ENCODE measurements at places on chromosomes 7 and 10. TPM values are rescaled to one million over a fixed set of nuclear protein-coding genes. Genes with fewer than 3 reads are reported as not detected.

Gene NPY4R
- polyA plus RNA-seq, result 0.36 TPM

Gene SLK
- polyA plus RNA-seq, result 16.5 TPM

Gene MACC1
- 0.07 TPM for polyA plus RNA-seq

Gene VWC2
- polyA plus RNA-seq, result not detected

Gene COL1A2
- polyA plus RNA-seq, result 4,815 TPM

Gene CAMK1D
- 10.4 TPM for polyA plus RNA-seq

Gene RADIL
- 0.07 TPM for polyA plus RNA-seq

Gene AGAP6
- 7.0 TPM for polyA plus RNA-seq

Gene NEUROG3
- polyA plus RNA-seq, result not detected

Gene C7orf57
- polyA plus RNA-seq, result not detected

Gene PGAM2
- not detected for polyA plus RNA-seq

- no peak for DNase-seq
Observed at GRCh38 chr10:129759214-129760002, 204.7 kb downstream of the EBF3 start.

- DNase-seq, result peak; percentile 79
Observed at GRCh38 chr7:99137411-99138180, 6.3 kb downstream of the SMURF1 start.

DNA sequence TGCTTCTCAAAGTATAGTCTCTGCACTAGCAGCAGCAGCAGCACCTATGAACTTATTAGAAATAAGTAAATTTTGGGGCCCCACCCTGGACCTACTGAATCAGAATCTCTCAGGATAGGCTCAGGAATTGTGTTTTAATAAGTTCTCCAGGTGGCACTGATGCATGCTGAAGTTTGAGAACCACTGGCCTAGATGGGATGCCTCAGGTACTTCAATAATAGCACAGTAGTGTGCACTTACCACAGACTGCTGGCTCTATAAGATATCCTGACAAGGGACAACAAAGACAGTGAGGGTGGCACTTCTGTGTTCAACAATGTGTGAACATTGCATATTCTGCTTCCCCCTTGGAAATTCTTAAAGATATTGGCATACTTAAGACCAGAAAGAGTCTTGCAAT, 64.7 kb upstream of the HABP2 start:
- no peak for DNase-seq

- DNase-seq, result no peak
Observed at GRCh38 chr7:111159426-111159825, 68.5 kb downstream of the LRRN3 start.

DNA sequence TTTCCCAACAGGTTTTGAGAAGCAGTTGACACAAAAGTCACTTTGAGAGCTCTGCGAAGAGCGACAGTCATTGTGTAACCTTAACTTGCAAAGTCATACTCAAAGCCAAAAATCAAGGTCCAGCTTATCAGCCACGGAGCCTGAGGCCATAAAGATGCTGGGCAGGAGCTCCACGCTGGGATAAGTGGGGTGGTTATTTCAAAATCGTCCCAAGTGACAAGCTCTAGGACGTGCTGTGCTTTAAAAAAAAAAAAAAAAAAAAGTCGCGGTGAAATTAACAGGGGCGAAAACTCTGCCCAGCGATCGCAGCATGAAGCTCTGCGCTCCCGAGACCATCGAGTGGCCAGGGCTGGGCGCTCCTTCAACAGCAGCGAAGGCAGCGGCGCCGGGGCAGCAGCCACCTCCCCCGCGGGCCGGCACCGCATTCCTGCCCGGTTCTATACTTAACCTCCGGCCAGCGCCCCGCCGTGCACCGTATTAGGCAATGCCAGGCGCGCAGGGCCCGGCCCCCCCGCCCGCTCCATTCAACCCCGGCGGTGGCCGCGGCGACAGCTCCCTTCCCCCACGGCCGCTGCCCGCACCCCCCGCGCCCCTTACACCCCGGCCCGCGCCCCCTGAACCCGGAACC, 657 bp downstream of the HACD1 start:
- DNase-seq, result no peak

DNA sequence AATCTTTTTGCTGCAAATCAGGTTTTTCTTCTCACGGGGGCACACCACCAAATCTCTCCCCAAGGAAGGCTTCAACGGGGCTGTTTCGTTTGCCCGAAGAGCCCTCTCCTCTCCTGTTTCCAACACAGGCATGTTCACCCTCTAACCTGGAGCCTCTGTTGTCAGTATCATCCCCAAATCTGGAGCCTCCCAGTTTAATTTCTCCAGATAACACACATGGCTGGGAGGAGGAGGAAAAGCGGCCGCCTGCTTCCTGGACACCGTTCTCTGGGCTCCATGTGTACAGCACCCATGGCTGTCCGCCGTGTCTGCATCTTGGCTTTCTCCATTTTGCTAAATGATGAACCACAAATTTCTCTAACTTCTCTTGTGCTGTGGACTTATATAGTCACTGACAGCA, 214.5 kb downstream of the DIP2C start:
- DNase-seq, result no peak

- DNase-seq, result no peak
Observed at GRCh38 chr7:45649560-45650346, 75.6 kb downstream of the ADCY1 start.

DNA sequence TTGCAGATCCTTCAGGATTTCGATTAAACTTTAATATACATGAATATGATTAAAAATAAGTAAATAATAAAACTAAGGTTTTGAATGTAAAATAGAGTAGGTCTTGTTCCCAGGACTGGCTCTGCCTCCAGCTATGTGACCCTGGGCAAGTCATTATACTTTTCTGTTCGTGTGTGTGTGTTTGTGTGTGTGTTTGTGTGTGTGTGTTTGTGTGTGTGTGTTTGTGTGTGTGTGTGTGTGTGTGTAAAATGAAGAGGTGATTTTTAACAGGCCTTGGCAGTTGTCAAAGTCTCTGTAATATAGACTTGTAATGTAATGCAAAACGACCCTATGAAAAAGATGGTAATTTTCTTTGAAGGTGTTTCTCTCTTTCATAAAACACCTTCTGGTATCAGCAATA, 79.2 kb downstream of the HGF start:
- no peak for DNase-seq
